Skeletal muscle cell (primary cell): ENCODE measurements at places on chromosomes 5 and 9.

DNA sequence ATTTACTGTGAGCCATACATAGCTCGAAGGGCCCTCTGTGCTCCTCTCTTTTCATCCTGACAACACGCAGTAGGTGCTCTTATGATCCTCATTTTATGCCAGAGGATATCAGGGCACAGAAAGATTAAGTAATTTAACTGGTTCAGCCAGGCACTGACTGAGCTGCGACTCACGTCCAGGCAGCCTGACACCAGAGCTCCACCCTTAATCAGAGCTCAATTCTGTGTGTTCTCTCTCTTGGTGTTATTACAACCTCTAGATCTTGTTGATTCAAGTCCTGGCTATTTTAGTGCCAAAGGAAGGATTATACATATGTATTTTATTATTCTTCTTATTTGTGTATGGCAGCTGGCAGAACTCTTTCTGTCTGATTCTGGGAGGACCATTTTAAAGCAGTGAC is 59.7 kb downstream of the OSMR start:
- no peak for DNase-seq

GRCh38 chr5:151751593-151751992 is 6.8 kb downstream of the ATOX1 start:
- no peak for DNase-seq

GRCh38 chr9:79613145-79613544 is 41.4 kb downstream of the TLE4 start:
- DNase-seq = no peak

DNA sequence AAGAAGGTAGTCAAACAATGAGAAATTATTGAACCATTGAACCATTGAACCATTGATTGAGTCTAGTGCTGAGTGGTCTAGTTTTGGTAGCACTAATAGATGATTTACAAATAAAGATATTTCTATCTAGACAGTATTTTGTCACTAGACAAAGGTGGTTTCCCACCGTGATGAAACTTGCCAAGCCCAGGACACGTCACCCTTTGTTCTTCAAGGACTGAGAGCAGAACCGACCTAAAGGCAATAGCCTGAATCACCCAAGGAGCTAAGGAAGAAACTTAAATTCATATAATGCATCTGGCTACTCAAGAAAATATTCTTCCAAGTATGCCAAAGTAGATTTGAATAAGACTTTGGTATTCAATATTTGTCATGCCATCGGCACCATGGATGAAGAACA is 103.3 kb downstream of the ESM1 start:
- no peak for DNase-seq

GRCh38 chr5:179288809-179289185 is 56.5 kb downstream of the ADAMTS2 start:
- DNase-seq = no peak

- DNase-seq = no peak
Measured at GRCh38 chr5:106874531-106874930, 796.2 kb downstream of the EFNA5 start.

- no peak for DNase-seq
Measured at GRCh38 chr9:69674112-69674685, 2.0 kb upstream of the APBA1 start.

- DNase-seq = peak; percentile 84
Measured at GRCh38 chr9:129125478-129125877, 14.3 kb downstream of the PTPA start.

GRCh38 chr9:81112627-81113452 is 576.5 kb downstream of the TLE1 start:
- DNase-seq = no peak

DNA sequence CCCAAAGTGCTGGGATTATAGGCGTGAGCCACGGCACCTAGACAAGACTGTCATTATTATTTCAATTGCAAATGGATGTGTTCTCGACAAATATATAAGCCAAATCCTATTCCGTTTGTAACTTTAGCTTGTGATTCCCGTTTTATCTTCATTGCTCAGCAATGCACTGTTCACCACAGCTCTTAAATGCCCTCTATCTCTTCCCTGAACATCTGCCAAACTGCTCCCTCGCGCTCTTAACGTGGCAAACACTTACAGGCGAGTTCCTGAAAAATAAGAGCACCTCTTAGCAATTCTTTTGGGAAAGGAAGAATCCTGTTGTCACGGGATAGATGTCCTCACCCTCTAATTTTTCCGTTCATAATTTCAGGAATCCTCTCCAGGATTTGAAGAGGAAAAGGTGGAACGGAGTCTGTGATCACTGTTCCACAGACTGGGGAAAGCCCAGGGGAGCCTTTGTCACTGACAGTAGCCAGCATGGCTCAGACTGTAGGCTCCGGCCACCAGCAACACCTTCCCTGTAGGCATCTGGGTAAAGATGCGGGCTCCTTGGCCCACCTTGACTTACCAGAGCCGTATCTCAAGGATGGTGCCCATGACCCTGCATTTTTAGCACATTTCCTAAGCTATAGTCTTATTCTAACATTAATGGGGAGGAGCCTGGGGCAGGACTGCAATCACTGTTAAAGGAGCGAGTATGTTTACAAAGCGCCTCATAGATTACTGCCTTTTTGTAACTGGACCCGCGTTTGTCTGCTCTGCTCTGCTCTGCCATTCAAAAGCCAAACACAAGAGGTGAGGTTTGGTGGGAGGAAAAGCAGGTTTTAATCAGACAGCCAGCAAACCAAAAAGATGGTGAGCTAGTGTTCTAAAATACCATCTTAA is 20.2 kb upstream of the GNPDA1 start:
- DNase-seq = no peak

DNA sequence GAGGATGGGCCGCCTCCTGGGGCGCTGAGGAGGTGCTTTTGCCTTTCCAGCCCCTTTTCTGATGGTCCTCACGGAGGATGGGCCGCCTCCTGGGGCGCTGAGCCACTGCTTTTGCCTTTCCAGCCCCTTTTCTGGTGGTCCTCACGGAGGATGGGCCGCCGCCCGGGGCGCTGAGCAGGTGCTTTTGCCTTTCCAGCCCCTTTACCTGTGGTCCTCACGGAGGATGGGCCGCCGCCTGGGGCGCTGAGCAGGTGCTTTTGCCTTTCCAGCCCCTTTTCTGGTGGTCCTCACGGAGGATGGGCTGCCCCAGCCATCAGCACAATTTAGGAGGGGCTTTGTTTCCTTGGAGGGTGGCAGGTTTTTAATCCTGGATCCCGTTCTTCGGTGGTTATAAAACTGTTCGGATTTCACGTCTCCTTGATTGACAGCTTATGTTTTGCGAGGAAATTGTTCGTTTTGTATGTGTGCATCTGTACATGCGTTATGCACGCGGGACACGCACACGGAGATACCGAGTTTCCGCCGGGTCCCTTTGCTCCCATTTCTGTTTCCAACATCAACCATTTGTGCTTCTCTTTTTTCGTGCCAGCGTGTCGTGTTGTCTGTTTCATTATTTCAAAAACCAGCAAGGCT is 34.7 kb upstream of the SLC9A3 start:
- no peak for DNase-seq

GRCh38 chr9:86052556-86053468 is 46.5 kb downstream of the GOLM1 start:
- no peak for DNase-seq

- no peak for DNase-seq
Measured at GRCh38 chr9:20015427-20015931, 226.6 kb upstream of the SLC24A2 start.

GRCh38 chr9:134054891-134055811 is 12.7 kb downstream of the BRD3 start:
- DNase-seq = no peak

GRCh38 chr9:101242651-101243050 is 142.2 kb downstream of the BAAT start:
- DNase-seq = no peak

- DNase-seq = no peak
Measured at GRCh38 chr5:149679876-149680809, 50.0 kb upstream of the PPARGC1B start.

DNA sequence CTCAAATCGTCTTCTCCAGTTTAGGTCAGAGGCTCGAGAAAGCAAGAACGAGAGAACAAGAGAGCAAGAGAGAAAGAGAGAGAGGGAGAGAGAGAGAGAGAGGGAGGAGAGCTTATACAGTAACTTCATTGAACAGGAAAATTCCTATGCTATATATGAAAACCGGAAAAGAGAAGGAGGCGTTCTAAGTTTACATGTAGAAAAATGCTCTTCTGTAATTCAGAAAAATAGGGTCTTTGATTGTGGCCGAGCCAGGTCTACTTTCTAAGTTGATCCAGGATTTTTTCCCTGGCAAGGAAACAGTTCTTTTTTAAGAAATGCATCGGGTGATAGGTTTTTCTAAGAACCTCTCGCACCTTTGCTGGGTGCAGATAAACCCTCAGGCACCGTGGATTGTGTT is 29.5 kb downstream of the COL15A1 start:
- DNase-seq = no peak

GRCh38 chr5:142428773-142429473 is 104.1 kb upstream of the SPRY4 start:
- no peak for DNase-seq

DNA sequence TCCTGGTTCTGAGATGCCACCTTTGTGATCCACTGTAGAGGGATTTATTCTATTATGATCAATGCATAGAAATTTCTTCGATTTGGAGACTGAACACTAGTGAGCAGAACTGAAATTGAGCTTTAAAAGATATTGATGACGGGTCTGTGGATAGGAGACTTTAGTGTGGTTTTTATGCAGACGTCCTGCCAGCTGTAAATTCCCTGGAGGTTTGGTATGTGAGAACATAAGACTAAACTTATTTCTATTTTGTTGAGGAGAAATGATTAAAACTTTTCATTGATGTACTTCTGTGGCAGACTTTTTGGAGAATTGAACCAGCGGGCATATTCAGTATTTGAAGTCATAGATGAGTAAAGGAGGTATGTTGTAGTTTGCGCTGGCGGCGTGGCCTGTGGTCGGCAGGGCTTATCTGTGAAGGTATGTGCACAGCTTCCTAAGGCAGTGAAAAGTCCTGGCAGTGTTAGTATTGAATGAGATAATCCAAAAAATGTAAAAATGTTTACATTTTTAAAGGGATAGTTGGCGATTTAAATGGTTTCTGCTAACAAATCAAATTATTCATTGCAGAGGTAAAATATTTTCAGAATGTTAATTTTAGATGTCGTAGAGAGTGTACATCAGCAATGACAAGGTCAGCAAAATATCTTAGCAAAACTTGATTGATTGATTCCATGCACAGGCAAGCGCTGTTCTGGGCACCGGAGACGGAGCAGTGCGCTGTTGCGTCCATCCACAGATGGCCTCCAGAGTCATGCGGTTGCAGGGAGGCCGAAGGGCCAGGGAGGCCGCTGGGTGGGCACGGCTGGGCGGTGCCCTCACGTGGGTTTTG is 20.4 kb downstream of the TENT4A start:
- no peak for DNase-seq

DNA sequence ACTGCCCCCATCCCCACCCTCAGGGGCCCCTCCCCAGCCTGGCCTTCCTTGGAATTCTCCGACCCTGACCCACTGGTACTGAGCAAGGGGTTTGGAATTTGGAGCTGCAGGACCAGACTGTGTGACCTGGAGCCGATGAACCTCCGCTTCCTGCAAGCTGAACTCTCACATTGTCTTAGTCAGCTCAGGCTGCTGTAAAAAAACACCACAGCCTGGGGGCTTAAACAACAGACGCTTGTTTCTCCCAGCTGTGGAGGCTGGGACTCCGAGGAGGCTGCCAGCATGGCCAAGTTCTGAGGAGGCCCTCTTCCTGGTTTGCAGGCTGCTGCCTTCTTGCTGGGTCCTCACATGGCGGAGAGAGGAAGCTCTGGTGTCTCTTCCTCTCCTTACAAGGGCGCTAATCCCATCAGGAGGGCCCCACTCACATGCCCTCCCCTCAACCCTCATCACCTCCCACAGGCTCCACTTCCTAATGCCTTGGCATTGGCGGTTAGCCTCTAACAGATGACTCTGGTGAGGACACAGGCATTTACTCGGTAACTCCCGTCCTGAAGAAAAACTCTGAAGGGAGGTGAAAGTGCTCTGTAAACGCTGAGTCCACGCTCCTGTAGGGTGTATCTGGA is 42.4 kb downstream of the C5orf15 start:
- DNase-seq = no peak

GRCh38 chr9:16282718-16283117 is 587.8 kb downstream of the BNC2 start:
- DNase-seq = no peak

GRCh38 chr9:120184266-120184665 is 395.7 kb downstream of the CDK5RAP2 start:
- DNase-seq = no peak

DNA sequence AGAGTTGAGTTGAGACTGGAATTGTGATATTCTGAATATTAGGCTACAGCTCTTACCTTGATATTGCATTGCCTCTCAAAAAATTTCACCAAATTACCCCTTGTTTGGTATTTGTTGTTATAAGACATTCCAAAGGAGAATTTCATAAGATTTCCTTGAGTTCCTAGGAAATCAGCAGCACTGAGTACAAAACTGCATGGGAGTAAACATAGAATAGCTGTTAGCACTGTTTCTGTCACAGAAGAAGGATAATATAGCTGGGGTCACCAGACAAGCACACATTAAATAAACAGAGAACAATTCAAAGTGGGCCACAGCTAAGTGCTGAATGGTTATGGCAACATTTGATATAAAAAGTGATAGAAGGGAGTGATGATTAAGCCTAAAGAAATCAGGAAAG is 724.3 kb downstream of the PRELID2 start:
- no peak for DNase-seq

GRCh38 chr9:68508547-68508946 is 32.1 kb downstream of the TMEM252 start:
- no peak for DNase-seq

DNA sequence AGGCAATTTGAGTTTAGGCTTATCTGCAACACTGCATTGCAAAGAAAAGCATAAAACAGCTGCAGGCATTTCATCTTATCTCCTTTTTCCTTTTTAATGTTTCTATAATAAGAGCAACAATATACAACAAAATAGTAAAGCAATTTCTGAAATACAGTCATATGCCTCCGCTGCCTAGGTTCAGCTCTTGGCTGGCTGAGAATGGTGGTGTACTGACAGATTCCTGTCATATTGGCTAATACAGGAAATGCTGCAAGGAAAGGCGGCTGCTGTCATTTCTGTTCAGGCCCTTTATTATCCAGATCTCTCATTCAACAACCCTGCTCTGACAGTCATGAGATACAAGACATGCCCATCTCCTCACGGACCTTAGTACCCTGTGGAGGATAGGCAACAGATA is 677.0 kb downstream of the TAF11L14 start:
- DNase-seq = no peak

DNA sequence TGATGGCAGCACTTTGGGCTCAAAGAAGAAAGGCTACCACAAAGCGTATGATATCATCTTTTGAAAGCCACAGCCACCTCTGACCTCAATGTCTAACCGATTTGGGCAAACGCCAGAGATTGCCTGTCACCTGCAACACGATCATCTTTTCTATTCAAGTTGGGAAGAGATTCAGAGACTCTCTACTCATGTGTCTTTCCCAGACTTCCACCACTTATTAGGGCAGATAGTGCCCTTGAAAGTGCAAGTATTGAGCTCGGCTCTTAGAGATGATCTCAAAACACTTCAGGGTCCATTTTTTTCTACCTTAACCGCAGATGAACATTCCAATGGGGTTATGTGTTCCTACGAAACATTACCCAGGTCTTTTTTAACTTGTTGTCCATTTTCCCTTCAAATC is 213.7 kb downstream of the DRD1 start:
- no peak for DNase-seq

- DNase-seq = peak; percentile 20
Measured at GRCh38 chr5:148186248-148187003, 16.4 kb upstream of the SPINK6 start.
